Germinal center (tissue), 1 donor: ENCODE measurements at places on chromosomes 5 and 9.

DNA sequence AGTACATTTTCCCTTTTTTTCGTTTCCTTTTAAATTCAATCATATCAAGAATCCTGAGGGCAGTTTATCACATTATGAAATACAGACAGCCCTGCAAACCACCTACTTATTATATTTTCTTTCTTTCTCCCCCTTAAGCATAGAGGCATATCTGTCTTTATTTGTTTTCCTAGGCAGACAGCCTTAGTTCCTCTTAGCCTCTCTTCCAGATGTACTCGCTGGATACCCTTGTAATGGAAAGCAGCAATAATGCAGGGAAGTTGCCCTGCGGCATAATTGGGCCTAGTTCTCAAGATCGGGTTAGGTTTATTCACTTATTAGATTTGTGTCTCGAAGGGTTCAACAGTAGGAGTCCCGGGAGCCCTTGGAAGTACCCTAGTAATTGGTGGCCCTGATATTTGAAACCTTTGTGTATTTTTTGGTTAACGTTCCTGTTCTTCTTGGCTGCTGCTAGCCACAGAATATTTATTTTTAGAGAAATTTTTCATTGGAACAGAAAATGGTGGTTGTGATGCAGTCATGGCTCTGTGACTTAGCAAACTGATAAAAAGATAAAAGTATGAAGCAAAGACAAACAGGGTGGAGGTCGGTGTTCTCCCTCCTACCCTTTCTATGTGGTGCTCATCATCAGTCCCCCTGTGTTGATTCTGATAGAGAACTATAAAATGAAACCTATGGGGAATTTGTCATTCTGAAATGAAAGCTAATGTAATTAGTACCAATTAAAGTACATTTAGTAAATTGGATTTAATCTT lies 6.4 kb downstream of the TLE4 start:
- no peak for DNase-seq

- DNase-seq = no peak
These were observed 95.5 kb upstream of the PTPN3 start for GRCh38 chr9:109593612-109594011.

DNA sequence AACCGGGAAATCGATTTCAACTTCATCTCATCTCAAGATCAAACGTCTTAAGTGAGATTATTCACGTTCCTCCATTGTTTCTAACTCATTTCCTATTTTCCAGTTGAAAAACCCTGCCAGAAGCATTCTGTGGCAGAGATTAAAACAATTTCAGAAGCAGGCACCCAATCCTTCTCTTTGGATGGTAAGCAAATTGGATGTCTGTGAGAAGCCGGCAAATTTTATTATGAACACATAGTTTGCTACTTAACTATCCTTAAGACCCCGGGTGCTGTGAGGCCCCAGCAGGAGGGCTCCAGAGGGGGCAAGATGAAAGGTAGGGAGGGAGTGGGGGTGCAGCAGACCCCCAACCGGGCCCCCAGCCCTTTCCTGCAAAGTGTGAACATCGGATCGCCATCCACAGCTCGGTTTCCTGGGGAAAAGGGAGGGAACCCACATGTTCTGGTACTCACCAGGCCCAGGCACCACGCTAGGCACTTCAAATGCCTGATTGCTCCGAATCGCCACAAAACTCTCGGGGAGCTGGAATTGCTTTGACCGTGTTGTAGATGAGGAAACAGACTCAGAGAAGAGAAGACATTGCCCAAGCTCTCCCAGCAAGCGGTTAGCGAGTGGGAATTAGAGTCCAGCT lies 167.1 kb upstream of the MVB12B start:
- DNase-seq = no peak

DNA sequence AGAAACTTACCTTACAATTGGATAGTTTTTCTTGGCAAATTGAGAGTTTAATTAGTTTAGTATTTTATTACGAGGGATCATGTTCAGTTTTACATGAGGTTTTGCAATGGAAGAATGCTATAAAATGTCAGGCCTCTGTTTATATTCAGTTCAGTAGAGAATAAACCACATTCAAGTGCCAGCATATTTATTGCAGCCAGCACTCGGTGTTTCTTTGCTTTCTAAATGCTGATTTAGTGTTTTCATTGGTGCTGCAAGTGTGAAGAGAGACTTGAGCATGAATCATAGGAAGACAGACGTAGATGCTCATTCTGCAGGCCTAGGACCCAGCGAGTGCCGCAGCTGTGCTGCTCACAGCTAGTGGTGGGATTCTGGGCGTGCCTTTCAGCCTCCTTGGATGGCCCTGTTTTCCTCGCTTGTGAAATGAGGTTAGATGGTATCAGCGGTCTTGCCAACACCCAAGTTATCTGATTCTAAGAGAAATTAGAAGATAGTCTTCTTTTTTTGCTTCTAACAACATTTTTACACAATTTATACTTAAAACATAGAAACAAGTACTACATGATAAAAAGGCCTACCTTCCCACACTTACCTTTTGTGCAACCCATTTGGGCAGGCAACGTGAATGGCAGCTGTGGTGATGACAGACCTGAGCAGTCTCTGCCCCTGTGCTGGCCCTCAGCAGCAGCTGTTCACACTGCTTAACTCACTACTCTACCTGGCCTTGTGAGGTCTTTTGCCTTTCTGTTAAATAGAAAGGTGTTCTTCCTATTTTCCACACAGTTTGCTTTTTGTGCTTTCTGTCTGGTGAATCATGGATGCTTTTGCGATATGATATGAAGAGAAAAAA lies 26.8 kb upstream of the TNFAIP8 start:
- DNase-seq = no peak

DNA sequence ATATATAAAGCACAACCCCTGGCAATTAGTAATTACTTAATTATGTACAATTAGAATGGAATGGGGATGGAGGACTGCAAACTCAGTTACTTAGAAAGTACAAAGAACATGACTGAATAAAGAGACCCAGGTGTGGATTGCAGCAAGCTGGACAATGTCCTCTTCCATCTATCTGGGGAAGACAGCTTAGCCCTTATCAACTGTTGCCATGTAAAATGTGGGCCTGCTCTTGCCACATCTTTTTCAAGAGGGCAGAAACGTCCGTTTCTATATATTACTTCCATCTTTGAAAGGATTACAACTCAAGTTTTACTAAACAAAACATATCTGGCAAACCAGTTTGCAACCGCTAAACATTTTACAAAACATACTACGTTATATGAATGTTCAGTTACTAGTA lies 26.2 kb downstream of the GOLPH3 start:
- no peak for DNase-seq

- DNase-seq = no peak
These were observed 58.0 kb downstream of the CDKN2A start for GRCh38 chr9:21936161-21936560.

DNA sequence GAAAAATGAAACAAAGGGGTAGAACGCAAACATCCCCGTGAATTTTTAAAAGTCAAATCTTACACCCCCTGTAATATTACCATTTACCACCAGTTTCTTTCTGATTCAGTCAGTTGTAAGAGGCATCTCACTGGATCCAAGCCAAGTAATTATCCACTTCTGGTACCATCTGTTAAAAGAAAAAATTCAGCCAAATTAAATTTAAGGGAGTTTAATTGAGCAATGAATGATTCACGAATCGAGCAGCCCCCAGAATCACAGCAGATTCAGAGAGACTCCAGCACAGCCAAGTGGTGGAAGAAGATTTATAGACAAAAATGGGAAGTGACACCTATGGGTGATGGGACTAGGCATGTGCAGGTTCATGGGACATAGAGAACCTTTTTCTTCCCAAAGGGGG lies 29.9 kb upstream of the MTMR12 start:
- no peak for DNase-seq

DNA sequence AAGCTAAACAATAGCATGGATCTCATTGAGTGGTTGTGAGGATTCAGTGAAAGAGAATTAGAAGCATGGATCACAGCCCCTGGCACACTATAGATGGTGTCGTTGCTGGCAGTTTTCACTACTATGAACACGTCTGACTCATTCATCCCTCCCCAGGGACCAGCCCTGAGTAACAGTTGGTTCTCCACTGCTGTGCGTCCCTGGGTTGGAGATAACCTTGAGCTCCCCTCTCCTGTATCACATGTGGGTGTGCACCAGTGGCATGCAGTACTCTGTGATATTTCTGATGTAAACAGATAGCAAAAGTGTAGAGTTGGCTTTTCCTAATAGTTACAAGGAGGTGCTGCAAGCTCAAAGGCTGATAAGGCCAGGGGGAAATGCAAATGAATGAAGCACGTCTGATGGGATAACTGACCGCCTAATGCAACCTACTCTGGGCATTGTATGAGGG lies 8.8 kb upstream of the LCP2 start:
- DNase-seq = no peak

- no peak for DNase-seq
These were observed 21.2 kb downstream of the MEGF9 start for GRCh38 chr9:120692901-120693699.

GRCh38 chr5:94072116-94072515 lies 330.7 kb upstream of the POU5F2 start:
- no peak for DNase-seq

GRCh38 chr9:21031091-21031807 lies at the start of gene HACD4:
Gene HACD4 (minus strand): TSS chr9:21031640. CDS start chr9:21031590, 50 bp downstream.
- DNase-seq = peak; percentile 80

DNA sequence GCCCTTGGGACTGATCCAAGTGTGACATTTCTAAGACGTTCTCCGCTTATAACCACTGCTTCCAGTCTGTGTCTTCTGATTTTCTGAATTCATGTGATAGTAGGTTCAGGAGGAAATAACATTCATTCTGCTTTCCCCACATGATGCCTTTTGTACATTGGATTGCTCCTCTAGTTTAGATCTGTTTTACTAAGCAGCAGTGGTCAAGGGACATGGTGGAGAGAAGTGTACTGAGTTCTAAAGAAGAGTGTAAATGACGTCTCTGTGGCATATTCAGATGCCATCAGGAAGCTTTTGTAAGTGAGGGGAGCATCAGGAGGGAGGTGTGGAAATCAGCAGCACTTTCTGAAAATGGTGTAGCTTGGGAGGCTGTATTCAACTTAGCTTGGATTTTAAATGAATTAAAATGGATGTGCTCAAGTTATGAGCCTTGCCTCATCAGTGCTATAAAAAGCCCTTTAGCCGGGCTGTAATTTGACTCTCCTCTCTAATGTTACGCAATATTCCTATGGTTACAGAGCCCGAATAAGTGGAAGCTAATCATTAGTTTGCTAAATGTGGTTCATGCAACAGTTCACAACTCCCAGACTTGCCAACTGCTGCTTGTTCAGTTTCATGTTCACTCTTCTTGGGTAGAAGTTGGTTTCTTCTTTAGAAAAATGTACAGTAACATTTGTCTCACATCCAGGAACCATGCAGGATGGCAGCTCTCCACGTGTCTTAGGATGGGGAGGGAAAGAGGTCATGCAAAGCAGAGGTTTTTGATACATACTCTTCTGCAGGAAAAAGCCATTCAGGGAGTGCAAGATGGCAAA lies 281.3 kb downstream of the ARHGAP26 start:
- no peak for DNase-seq

DNA sequence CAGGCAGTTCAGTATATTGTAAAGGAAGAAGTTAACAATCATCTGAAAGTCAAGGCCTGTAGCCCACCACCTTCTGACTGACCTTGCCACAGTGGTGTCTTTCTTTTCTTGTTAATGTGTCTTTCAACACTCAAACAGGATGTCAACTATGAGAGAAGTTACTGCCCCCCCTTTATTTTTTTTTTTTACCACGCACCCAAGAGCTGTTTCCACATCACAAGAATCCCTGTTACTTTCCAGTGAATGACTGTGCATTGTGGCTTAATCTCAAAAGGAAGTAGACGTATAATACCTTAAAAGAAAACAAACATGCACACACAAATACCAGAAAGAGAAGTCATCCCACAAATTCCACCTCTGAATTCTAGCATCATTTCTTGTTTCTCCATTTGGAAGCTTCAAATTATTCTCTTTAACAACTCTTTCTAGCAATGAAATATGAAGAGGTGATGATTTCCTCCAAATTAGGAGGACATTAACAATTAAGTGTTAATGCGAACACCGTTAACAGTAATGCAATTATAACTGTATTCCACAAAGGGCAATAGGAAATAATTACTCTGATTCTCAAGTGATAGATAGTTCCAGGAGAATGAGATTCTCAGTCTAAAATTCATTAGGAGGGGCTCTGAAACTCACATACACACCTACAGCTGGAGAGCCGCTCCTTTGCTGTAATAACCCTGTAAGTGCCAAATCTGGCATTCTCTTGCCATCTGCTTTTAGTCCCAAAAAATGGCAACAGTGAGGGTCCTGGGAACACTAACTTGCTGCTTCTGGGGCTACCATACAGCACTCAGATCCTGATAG lies 201.0 kb downstream of the EFNA5 start:
- no peak for DNase-seq

- DNase-seq = no peak
These were observed 13.3 kb downstream of the SLC6A3 start for GRCh38 chr5:1431896-1432295.

DNA sequence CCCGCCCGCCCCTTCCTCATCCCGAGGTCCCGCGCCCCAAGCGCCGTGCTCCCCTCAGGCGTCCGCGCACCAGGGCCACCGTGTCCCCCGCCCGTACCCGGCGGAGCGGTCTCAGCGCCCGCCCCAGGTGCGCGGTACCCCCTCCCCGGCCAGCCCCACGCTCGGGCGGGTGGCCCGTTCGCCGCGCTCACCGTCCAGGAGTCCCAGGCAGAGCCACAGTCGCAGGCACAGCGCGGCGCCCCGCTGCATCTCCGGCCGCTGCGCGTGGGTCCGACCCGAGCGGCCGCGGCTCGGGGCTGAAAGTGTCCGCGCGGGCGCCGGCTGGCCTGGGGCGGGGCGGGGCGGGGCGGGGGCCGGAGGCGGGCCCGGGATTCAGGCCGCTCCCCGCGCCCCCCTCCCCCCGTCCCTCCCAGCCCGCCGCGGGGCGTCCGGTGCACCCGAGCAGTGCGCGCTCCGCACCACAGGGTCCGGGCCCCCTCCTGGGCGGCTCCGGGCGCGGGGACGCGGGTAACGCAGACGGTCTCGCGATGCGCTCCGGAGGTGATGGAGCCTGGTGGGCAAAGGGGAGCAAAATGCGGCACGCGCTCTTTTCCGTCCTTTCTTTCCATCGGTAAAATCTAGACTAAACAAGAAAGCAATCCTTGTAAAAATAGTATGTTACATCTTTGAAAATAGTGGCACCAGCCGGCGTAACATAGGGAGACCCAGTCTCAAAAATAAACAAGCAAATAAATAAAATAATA lies at the start of gene FLT4:
Gene FLT4 (minus strand): TSS at position 304 of the 743 bp plus-strand sequence. CDS start 55 bp downstream, at position 249.
- DNase-seq = no peak

GRCh38 chr5:14435481-14435880 lies 146.1 kb upstream of the OTULINL start:
- no peak for DNase-seq

DNA sequence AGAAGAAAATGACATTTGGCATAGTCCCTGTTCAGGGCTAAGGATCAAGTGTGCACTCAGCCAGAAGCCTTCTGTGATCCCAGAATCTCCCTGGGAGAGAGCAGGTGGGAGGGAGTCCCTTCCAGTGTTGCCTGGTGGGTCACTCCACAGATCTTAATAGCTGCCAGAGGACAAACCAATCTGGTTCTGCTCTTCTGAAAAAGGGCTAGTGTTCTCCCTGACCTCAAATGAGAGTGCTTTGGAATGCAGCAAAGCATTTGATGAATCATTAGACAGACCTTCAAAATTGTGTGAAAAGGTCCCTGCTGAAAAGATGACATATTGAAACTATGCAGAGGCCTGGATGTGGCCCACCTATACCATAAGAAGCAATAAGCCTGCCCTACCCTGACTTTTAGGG lies 339.7 kb downstream of the TMEM232 start:
- DNase-seq = no peak
